ENCODE measurements at places on chromosomes 4 and X. TPM values are rescaled to one million over a fixed set of nuclear protein-coding genes. Genes with fewer than 3 reads are reported as not detected.

GRCh38 chr4:154039435-154040343 lies 250.8 kb upstream of the SFRP2 start:
- DNase-seq = no peak

The CCDC149 gene
- total RNA-seq = 13.5 TPM

GRCh38 chrX:29295987-29296680 lies 708.9 kb downstream of the IL1RAPL1 start:
- DNase-seq = no peak

The ARHGEF38 gene
- total RNA-seq = 14.8 TPM

The SLC6A14 gene
- 0.82 TPM for total RNA-seq
